Left cardiac atrium (tissue), 4 donors: ENCODE measurements at places on chromosomes 4 and X.

- DNase-seq: no peak
Measured at GRCh38 chrX:7378406-7378805, 230.5 kb upstream of the PUDP start.

DNA sequence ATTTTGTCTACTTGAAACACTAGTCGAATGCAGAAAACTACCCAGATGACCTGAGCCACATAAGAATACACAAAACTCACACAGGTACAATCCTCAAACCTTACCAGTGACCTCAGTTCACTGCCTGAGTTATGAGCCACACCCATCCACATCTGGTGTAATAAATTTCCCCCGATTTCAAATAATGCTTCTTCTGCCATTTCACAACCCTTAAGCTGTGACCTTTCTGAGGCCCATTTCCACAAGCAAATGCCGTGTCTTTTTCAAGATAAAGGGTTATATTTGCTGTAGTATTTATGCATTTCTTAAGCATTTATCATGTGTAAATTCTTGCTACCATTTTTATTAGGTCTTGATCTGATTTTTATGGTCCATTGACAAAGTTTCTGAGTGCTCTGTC is 1.8 kb upstream of the ARHGEF38 start:
- DNase-seq: no peak

GRCh38 chr4:26110493-26110892 is 196.5 kb downstream of the SMIM20 start:
- no peak for DNase-seq

DNA sequence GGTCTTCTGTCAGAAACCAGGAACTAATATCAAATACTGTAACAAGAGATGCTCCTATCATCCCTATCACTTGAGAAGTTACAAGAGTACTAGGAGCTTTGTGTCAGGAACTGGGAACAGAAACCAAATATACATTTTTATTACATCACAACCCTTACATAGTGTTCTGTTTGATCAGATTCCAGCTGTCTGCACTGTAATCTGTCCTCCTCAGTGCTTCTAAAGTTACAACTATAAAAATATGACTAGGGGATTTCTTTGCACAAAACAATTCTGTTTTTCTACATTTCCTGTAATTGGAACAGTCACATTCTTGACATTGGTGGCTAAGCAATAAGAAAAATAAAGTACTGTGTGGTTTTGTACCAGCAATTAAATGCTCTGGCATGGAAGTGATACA is 686.0 kb downstream of the PDHA2 start:
- DNase-seq: no peak

DNA sequence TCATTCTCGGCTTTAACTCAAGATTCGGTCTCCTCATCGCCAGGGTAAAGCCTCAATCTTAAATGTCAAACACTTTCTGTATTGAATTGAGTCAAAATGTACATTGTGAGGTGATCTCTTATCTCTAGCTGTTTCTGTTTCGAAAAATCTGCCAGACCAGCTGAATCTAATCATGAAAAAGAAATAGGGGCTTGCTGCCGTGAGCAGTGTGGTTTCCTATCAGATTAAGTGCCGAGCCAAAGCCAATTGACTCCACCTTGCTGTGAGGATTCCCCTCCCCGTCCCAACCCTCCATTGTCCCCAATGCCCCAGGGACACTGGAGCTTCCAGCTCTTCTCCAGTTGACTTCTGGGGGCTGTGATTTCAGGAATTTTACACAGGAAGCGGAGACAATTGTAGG is 12.5 kb upstream of the CRLF2 start:
- no peak for DNase-seq

DNA sequence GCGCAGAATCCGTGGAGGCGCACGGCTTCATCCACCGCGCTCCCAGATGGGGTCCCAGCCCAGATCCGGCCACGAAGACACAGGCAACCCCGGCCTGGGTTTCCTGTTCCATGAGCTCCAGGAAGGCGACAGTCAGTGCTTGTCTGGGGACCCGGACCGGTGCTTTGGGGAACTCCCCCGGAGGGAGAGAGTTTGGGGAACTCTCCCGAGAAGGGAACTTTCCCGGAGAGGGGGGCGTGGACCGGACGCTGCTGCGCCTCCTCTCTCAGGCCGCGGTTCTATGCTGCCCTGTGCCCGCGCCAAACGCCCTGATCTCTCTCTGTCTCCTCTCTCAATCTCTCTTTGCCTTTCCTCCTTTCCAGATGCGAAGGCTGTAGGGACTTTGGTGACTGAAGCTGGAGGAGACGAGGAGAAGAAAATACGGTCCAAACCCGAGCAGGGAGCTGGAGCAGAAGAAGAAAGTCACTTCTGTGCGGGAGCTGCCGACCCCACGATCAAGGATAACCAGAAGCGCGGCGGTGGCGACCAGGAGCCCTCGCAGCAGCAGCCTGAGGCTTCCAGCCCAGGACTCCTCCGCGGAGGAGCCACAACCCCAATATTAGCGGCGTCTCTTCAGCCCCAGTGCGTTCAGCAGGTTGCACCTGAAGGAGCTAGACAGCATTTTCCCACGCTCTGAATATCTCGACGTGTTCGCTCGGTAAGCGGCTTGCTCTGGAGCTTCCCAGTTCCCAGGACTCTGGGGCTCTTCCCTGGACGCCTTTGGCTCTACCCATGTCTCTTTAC is 47.6 kb upstream of the NKAP start:
- DNase-seq: no peak

- DNase-seq: no peak
Measured at GRCh38 chrX:47080915-47081236, 2.6 kb downstream of the RGN start.

- no peak for DNase-seq
Measured at GRCh38 chr4:158259955-158260575, 49.8 kb downstream of the TMEM144 start.

DNA sequence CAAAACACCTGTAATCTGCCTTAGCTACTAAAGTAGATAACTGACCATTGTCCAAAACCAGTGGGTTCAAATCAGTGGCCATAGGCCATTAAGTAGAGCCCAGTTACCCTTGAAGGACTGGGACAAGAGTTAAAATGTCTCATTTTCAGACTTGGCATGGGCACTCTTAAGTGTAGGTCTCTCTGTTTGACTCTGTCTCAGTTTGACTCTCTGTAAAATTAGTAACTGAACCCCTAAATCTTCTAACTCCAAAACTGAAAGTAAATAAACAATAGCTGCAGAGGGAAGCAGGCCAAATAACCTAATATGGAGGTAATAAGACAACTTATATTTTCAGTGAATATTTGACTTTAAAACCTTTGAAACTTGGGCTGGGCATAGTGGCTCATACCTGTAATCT is 89.1 kb downstream of the SLC16A2 start:
- no peak for DNase-seq

GRCh38 chr4:125663896-125664767 is 349.4 kb downstream of the FAT4 start:
- DNase-seq: no peak

GRCh38 chr4:24884902-24885301 is 27.9 kb downstream of the CCDC149 start:
- DNase-seq: no peak

- DNase-seq: peak; percentile 51
Measured at GRCh38 chr4:147526272-147526654, 45.4 kb downstream of the EDNRA start.

DNA sequence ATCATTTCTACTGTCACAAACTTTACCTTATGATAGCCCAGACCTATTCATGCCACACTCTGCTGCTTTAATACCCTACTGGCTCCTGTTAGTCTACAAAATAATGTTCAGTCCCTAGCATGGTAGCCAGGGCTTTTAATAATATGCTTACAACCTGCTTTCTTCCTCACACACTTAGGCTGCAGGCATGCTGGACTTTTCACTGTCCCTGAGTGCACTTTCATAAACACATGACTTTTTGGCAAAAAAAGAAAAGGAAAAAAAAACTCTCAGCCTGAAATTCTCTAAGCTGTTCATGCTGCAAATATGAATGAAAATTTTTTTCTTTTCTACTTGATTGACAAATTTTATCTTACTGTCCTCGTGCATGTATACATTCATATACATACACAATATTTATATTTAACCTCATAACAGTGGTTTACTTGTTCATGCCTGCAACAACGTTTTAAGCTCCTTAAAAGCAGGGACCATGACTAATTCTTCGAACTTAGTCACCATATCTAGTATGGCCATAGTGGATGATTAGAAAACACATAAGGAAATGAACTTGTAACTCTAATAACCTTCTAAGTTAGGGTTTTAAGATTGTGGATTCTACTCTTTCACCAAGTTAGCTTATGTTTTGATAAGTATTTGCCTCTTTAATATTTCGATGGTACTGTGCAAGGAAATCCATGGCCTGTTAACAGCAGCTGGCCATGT is 229.5 kb downstream of the SPCS3 start:
- DNase-seq: no peak

DNA sequence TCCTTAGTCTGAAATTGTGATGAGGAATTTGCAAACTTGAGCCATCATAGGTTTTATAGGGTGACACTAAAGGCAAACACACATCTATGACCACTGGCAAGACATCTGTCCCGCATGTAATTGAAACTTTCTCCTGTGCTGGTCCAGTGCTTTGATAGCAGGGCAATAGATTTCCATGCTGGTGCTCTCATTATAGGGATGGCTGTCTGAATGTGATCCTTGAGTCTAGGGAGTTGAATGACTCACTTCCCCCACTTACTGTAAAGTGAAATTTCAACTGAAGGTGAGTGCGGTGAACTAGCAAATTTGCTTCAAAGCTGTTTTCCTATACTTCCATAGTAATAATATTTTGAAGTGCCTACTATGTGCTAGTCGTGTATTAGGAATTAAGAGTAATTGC is 1630.0 kb downstream of the STIM2 start:
- no peak for DNase-seq

- DNase-seq: no peak
Measured at GRCh38 chrX:7071390-7071789, 76.1 kb upstream of the STS start.

DNA sequence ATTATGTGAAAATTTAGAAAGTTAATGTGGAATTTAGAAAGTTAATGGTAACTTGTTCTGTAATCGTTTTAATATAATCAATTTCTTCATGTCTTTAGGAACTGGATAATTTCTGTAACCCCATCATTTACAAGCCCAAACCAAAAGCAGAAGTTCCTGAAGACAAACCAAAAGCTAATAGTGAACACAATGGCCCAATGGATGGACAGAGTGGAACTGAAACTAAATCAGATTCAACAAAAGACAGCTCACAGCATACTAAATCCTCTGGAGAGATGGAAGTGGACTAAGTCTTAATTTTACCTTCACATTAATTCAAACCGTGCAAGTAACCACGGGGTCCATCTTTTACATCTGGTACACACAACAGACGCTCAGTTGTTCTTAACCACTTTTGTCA is 48.1 kb upstream of the PLK4 start:
- no peak for DNase-seq

- no peak for DNase-seq
Measured at GRCh38 chr4:84019626-84020025, 479.5 kb downstream of the NKX6-1 start.

DNA sequence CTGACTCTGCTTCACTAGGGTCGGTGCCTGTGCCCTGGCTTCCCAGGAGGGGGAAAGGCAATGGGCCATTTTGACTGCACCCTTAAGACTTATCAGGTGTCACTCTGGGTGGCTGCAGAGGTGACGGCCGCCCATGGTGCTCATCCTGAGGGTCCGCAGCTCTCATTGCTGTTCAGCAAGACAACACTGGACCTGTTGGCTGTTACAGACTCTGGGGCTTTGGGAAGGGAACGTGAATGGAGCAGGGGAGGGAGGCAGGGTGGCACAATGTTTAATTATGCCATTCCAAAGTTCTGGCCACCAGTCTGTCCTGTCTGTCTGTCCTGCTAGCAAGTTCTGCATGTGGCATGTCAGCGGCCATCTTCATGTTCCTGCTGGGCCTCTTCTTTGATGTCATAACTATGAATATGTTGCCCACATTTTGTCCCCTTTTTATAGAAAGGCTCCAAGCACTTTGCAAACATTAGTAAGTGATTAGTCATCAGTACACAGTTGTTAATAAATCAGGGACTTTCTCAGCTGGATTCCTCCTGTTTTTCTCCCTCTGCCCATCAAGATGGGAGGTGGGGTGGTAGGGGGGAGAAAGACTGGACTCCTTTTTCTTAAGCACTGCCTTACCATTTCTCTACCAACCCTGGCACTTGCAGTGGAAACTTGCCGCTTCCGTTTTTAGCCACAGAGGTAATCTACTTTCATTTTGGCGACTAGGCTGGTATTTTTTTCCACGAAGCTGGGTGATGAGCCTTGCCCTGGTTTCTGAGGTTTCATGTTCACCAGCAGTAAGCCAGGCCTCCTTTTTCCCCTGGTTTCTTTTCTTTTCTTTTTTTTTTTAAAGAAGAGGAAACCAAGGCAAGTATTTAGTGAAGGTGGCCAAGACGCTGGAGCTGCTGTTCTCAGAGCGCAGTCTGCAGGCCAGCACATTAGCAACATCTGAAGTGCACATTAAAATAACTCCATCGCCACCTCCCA is 88.6 kb upstream of the TRIM2 start:
- no peak for DNase-seq
